ENCODE measurements at places on chromosomes 16 and 17.

- H3K36me3 ChIP-seq = peaks cover 2% of the 10 kb centered on the region
- no peak overlapping the region for H3K4me3 ChIP-seq
- H3K27ac ChIP-seq = no peak overlapping the region
- peaks cover 4% of the 10 kb centered on the region for H3K4me1 ChIP-seq
Measured at GRCh38 chr16:24491731-24492130, 47.6 kb upstream of the RBBP6 start.

- peaks cover 15% of the 10 kb centered on the region for H3K27me3 ChIP-seq
- H3K4me3 ChIP-seq = no peak overlapping the region
- H3K27ac ChIP-seq = no peak overlapping the region
- DNase-seq = no peak
Measured at GRCh38 chr16:50933262-50933661, 191.4 kb downstream of the CYLD start.

DNA sequence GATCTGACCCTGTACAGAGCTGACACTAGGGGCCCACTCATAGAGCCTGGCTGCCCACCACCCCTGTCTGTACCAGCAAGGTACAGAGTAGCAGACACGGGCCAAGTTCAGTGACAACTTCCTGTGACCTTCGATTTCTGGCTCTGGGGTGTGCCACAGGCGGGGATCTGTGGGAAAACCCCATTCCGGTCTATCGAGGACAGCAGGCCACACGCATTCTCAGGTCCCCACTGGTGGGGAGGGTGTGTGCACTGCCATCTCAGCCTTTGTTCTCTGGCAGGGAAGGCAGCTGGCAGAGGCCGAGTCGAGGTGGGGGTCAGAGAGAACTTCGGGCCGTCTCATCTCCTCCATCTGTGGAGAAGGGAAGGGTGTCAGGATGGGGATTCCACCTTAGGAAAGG lies 10.0 kb downstream of the NLE1 start:
- H3K36me3 ChIP-seq = peaks cover 15% of the 10 kb centered on the region
- no peaks in the 10 kb centered on the region for H3K4me1 ChIP-seq
- no peak for DNase-seq
- no peaks in the 10 kb centered on the region for H3K27me3 ChIP-seq
- no peak overlapping the region for H3K27ac ChIP-seq

DNA sequence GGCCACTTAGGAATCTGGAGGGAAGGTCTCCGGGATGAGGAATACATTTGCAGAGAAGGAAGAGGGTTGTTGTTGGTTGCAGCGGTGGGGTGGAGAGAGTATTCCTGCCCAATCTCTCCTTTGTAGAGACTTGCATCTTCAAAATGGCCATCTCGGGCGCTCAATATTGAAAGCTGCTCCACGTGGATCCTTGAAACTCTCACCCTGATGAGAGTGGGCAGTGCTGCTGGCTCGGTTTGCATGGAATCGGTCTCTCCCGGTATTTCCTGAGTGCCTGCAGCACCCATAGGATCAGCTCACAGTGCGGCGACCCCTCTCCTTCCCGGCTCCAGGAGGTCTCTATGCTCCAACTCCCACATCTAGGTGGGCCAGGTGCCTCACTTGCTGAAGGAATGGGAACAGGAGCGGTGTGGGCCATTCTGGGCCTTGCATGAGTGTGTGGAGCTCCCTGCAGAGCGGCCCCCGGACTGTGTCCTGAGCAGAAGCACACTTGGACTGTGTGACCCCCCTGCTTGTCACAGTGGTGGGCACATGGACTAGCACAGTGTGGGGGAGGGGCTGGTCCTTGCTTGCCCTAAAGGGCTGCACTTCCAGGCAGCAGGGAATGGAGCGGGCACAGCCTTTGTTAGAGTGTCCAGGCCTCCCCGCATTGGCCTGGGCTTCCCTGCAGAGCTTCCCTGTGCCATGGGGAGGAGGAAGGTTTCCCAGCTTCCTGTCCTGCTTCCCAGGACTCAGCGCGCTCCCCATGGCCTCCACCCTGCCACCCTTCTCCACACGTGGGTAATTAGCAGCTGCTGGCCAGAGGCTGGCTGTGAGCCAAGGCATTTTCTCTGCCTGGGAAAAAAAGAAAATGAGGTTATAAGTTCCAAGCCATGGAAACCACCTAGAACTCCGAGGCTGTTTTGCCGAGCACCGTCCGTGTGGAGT lies 139.3 kb downstream of the IRF8 start:
- no peak overlapping the region for H3K4me3 ChIP-seq
- no peak for DNase-seq
- H3K36me3 ChIP-seq = no peaks in the 10 kb centered on the region
- peaks cover 38% of the 10 kb centered on the region for H3K27me3 ChIP-seq

GRCh38 chr16:74296104-74296431 lies 546 bp upstream of the PSMD7 start:
- no peaks in the 10 kb centered on the region for H3K27me3 ChIP-seq
- peaks cover 20% of the 10 kb centered on the region for H3K4me1 ChIP-seq
- peak overlapping the region; percentile 97 for H3K27ac ChIP-seq
- no peak for DNase-seq
- peaks cover 5% of the 10 kb centered on the region for H3K36me3 ChIP-seq
- peak overlapping the region; percentile 87 for H3K4me3 ChIP-seq

DNA sequence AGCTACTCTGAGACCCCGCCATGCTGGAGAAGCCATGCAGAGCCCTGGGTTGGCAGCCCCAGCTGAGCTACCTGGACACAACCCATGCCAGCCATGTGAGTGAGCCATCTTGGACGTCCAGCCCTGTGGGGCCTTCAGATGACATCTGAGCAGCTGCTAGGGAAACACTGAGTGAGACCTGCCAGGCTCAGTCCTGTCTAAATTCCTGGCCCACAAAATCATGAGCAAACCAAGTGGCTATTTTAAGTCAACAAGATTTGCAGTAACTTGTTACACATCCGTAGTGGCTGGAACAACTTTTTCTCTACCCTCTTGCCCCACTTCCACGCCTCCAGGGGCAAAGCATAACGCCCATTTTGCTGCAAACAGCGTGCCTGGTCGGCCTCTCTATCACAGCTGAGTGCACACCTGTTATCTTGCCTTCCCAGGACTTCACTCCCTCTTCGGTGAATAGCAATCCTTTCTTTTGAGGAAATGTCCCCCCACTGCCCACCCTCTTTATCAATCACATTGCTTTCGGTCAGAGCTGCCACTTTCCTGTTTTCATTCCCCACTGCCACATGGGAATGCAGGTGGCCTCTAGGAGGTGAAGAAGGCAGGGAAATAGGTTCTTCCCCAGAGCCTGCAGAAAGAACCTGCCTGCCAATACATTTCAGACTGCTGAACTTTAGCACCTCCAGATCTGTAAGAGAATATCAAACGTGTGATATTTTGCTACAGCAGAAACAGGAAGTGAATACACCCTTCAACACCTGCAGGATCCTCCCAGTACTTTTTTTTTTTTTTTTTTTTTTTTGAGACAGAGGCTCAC lies 7.4 kb upstream of the SCIMP start:
- H3K4me1 ChIP-seq = peaks cover 18% of the 10 kb centered on the region
- no peaks in the 10 kb centered on the region for H3K27me3 ChIP-seq
- peak overlapping the region; percentile 54 for H3K27ac ChIP-seq
- no peaks in the 10 kb centered on the region for H3K36me3 ChIP-seq
- peak overlapping the region; percentile 39 for H3K4me3 ChIP-seq

GRCh38 chr17:9872852-9873251 lies 32.2 kb downstream of the RCVRN start:
- no peaks in the 10 kb centered on the region for H3K36me3 ChIP-seq
- no peaks in the 10 kb centered on the region for H3K4me1 ChIP-seq
- DNase-seq = no peak

GRCh38 chr17:63653050-63653449 lies 30.8 kb downstream of the MAP3K3 start:
- H3K36me3 ChIP-seq = peaks cover 13% of the 10 kb centered on the region
- peaks cover 1% of the 10 kb centered on the region for H3K4me1 ChIP-seq
- H3K4me3 ChIP-seq = no peak overlapping the region
- DNase-seq = no peak
- H3K27ac ChIP-seq = no peak overlapping the region

GRCh38 chr17:59547131-59547915 lies 18.1 kb upstream of the DHX40 start:
- H3K36me3 ChIP-seq = no peaks in the 10 kb centered on the region
- H3K27me3 ChIP-seq = peaks cover 2% of the 10 kb centered on the region
- no peak overlapping the region for H3K27ac ChIP-seq
- peaks cover 3% of the 10 kb centered on the region for H3K4me1 ChIP-seq

DNA sequence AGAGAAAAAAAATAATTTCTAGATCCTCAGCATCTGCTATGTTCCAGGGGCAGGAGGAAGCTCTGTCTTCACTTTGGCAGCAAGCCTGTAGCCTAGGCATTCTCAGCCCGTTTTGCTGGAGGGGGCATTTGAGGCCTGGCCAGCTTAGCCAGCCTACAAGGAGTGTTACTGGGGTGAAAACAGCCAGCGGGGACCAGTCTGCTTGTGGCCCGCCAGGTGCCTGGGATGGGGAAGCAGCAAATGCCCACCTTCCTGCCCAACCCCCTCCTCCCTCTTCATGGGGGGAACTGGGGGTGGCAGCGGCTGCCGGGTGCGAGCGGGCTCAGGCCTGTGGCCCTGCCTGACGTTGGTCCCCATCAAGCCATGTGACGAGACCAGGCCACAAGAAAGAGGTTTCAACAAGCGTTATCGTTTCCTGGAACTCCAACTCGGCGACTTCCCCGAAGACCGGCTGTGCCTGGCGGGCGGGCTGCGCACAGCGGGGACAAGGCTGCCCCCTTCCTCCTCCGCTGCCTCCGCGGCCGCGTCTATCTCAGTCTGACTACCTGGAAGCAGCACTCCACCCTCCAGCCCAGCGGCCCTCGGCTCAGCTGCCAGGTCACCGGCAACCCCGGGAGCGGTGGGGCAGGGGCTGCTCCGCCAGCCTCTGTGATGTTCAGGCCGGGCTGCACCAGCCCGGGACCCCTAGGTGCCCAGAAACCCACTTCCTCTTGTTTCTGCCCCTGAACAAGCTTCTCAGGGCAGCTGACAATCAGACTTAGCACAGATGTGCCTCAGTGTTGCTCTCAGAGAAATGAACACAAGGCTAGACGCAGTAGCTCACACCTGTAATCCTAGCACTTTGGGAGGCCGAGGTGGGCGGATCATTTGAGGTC lies 22.9 kb downstream of the SOCS1 start:
- H3K27ac ChIP-seq = no peak overlapping the region
- H3K4me3 ChIP-seq = no peak overlapping the region
- no peaks in the 10 kb centered on the region for H3K4me1 ChIP-seq
- H3K36me3 ChIP-seq = no peaks in the 10 kb centered on the region
- peaks cover 8% of the 10 kb centered on the region for H3K27me3 ChIP-seq

DNA sequence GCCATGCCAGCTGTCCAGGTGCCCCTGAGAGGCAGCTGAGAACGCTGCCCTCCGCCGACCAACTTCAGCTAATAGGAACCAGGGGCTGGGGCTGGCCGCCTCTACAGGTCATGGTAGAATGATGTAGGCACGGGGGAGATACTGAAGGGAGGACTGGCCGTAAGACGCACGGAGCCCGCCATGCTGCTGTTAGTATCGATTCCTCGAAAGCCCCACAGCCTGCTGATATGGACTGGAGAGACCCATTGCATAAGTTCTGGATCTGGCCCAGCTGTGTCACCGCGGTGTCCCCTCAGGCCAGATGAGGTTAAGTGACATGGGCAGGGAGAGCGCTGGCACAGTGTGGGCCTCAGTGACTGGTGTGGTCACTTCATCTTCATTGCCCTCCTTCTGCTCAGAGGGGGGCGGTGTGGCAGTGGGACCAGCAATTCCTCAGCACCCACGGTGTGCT lies 75.6 kb downstream of the AMFR start:
- H3K36me3 ChIP-seq = no peaks in the 10 kb centered on the region
- no peak overlapping the region for H3K27ac ChIP-seq
- no peak overlapping the region for H3K4me3 ChIP-seq

GRCh38 chr16:53743149-53743566 lies 39.2 kb downstream of the FTO start:
- H3K4me3 ChIP-seq = no peak overlapping the region
- no peak overlapping the region for H3K27ac ChIP-seq
- no peaks in the 10 kb centered on the region for H3K27me3 ChIP-seq

GRCh38 chr16:55543472-55543871 lies 23.0 kb upstream of the CAPNS2 start:
- H3K36me3 ChIP-seq = no peaks in the 10 kb centered on the region
- H3K27ac ChIP-seq = no peak overlapping the region
- no peak overlapping the region for H3K4me3 ChIP-seq
- H3K27me3 ChIP-seq = no peaks in the 10 kb centered on the region
- DNase-seq = no peak

DNA sequence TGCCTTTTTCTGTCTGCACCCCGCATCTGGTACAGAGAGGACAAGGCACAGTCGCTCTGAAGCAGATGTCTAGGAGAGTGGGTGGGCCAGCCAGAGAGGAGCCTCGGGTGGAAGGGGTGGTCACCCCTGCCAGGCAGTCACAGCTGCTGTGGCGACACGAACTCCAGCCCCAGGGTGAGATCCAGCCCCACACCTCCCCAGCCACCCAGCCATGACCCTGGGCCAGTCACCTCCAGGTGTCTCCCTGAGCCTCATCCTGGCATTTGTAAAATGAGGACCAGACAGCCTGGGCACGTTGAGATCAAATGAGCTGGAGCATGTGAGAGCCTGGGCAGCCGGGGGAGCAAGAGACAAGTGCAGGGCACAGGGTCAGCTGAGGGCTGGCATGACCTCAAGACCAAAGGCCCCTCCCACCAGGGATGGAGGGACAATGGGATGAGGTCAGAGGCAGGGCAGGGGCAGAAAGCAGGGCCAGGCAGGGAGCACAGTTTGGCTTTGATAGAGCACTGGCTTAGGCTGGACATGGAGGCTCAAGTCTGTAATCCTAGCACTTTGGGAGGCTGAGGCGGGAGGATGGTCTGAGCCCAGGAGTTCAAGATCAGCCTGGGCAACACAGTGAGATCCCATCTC lies 7.7 kb downstream of the ADAM11 start:
- H3K4me3 ChIP-seq = no peak overlapping the region
- H3K27ac ChIP-seq = no peak overlapping the region
- H3K36me3 ChIP-seq = no peaks in the 10 kb centered on the region
- peaks cover 16% of the 10 kb centered on the region for H3K27me3 ChIP-seq
- no peak for DNase-seq

GRCh38 chr17:18257268-18257981 lies 1.1 kb downstream of the FLII start:
- peaks cover 18% of the 10 kb centered on the region for H3K4me1 ChIP-seq
- H3K36me3 ChIP-seq = peaks cover 3% of the 10 kb centered on the region
- no peaks in the 10 kb centered on the region for H3K27me3 ChIP-seq
- DNase-seq = no peak
- H3K4me3 ChIP-seq = peak overlapping the region; percentile 93

GRCh38 chr16:54326266-54326662 lies 39.7 kb upstream of the IRX3 start:
- H3K4me1 ChIP-seq = no peaks in the 10 kb centered on the region
- no peak overlapping the region for H3K4me3 ChIP-seq
- peaks cover 47% of the 10 kb centered on the region for H3K27me3 ChIP-seq
- DNase-seq = no peak
- H3K36me3 ChIP-seq = no peaks in the 10 kb centered on the region

DNA sequence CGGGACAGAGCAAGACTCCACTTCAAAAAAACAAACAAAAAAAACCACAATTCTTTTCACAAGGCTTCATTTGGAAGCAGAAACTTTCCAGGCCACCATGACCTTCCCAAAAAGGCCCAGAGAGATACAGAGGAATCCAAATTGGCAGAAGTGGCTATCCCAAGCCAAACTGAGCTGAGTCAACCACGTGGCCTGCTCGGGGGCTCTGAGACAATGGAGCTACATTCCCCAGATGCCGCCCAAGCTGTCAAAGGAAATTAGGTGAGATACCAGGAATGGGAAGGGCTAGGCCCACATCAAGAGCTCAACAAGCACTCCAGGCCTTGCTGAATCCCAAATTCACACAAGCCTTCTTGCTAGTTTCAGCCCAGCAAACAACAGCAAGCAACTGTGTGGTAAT lies 5.7 kb upstream of the EXOSC6 start:
- H3K27ac ChIP-seq = no peak overlapping the region
- no peaks in the 10 kb centered on the region for H3K27me3 ChIP-seq
- no peaks in the 10 kb centered on the region for H3K4me1 ChIP-seq
- H3K36me3 ChIP-seq = peaks cover 24% of the 10 kb centered on the region
- DNase-seq = no peak

Data from progenitor cell of endocrine pancreas (in vitro differentiated cells).